Left ventricle myocardium inferior (tissue), 1 donor: ENCODE measurements at places on chromosomes 4 and X. TPM values are rescaled to one million over a fixed set of nuclear protein-coding genes. Genes with fewer than 3 reads are reported as not detected.
A peak's percentile ranks its signal among the peaks of the same experiment; 100 is the strongest.

Gene POLR2B
- 73.0 TPM for total RNA-seq

DNA sequence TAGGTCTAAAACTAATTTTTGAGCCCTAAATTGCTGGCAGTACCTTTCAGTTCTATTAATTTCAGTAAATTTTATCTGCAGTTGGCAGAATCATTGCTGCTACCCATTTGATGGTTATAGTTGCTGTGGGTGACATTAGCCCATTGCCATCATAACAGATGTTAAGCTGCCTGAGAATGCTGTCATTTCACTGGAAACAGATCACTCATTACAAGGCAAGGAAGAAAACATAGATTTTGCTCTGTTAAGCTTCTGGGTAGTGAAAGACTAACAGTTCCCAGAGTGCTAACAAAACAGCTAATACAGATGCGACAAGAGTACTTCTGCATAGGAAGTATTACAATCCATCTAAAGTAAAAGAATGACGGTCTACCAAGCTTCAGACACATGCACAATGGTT lies 213.2 kb downstream of the SPANXN3 start:
- H3K27me3 ChIP-seq = no peaks in the 10 kb centered on the region
- no peak for DNase-seq
- no peak overlapping the region for H3K27ac ChIP-seq
- no peaks in the 10 kb centered on the region for H3K36me3 ChIP-seq
- H3K4me1 ChIP-seq = no peaks in the 10 kb centered on the region

- H3K4me1 ChIP-seq = peaks cover 40% of the 10 kb centered on the region
- no peak overlapping the region for H3K4me3 ChIP-seq
- H3K27me3 ChIP-seq = peaks cover 100% of the 10 kb centered on the region
- DNase-seq = no peak
- no peak overlapping the region for H3K27ac ChIP-seq
Observed at GRCh38 chr4:1408418-1408817, 2.2 kb upstream of the NKX1-1 start.

GRCh38 chrX:136202889-136203288 lies 48.3 kb downstream of the MAP7D3 start:
- H3K4me3 ChIP-seq = peak overlapping the region; percentile 41
- H3K4me1 ChIP-seq = peaks cover 83% of the 10 kb centered on the region
- H3K36me3 ChIP-seq = peaks cover 17% of the 10 kb centered on the region
- peak overlapping the region; percentile 87 for H3K27ac ChIP-seq
- H3K27me3 ChIP-seq = no peaks in the 10 kb centered on the region

Gene GNRHR
- total RNA-seq = not detected

Gene SOWAHD
- total RNA-seq = 0.33 TPM

GRCh38 chrX:123884809-123885408 lies 25.1 kb downstream of the XIAP start:
- H3K4me3 ChIP-seq = no peak overlapping the region
- H3K27me3 ChIP-seq = no peaks in the 10 kb centered on the region
- peaks cover 14% of the 10 kb centered on the region for H3K36me3 ChIP-seq

- H3K27me3 ChIP-seq = no peaks in the 10 kb centered on the region
- no peaks in the 10 kb centered on the region for H3K36me3 ChIP-seq
- peak overlapping the region; percentile 23 for H3K27ac ChIP-seq
- peaks cover 5% of the 10 kb centered on the region for H3K4me1 ChIP-seq
Observed at GRCh38 chrX:13397878-13398818, 78.3 kb upstream of the ATXN3L start.

GRCh38 chr4:154208424-154208823 lies 283.2 kb downstream of the DCHS2 start:
- H3K36me3 ChIP-seq = no peaks in the 10 kb centered on the region
- H3K4me1 ChIP-seq = no peaks in the 10 kb centered on the region
- no peak overlapping the region for H3K4me3 ChIP-seq
- DNase-seq = no peak
- H3K27me3 ChIP-seq = no peaks in the 10 kb centered on the region

DNA sequence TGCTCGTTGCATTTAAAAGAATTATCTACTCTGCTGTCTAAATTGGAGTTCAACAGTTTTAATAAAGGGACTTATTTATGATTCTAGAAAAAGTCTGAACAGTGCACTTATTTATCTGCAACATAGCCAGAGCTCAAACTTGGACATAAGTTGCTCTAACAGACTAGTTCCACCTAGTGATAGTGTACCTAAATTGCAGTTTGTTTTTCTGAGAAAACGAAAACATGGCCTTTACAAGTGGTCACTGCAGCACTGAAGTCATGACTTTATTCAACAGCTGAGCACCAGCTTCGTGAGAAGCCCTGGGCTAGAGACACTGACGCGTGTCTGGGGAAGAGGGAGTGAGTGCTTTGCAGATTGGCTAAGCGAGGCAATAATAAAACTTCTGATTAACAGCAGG lies 77.3 kb upstream of the IGSF1 start:
- H3K4me1 ChIP-seq = no peaks in the 10 kb centered on the region
- H3K36me3 ChIP-seq = no peaks in the 10 kb centered on the region
- DNase-seq = no peak
- H3K4me3 ChIP-seq = no peak overlapping the region
- H3K27me3 ChIP-seq = no peaks in the 10 kb centered on the region

DNA sequence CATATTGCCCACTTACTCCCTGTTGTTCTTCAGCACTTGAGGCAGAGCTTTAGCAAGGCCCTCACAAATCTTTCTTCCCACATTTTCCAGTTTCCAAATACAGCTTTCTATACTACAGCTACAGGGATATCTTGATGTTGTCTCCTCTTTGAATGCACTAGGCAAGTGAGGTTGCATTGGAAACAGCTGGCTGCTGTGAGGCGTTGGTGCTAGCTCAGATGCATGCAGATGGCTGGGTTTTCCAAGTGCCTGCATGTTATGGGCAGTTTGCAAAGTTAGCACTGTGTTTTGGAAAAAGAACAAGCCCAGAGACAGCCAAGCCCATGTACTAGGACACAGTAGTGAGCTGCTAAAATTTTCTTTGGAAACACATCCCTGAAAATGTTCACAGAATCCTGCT lies 315.1 kb upstream of the RASGEF1B start:
- H3K4me1 ChIP-seq = peaks cover 11% of the 10 kb centered on the region
- H3K27ac ChIP-seq = no peak overlapping the region
- H3K4me3 ChIP-seq = no peak overlapping the region
- H3K27me3 ChIP-seq = no peaks in the 10 kb centered on the region

- H3K4me1 ChIP-seq = no peaks in the 10 kb centered on the region
- no peak for DNase-seq
- H3K36me3 ChIP-seq = peaks cover 9% of the 10 kb centered on the region
- no peaks in the 10 kb centered on the region for H3K27me3 ChIP-seq
Observed at GRCh38 chr4:16579866-16580265, 318.6 kb downstream of the LDB2 start.

Gene PRKG2
- 0.74 TPM for total RNA-seq

DNA sequence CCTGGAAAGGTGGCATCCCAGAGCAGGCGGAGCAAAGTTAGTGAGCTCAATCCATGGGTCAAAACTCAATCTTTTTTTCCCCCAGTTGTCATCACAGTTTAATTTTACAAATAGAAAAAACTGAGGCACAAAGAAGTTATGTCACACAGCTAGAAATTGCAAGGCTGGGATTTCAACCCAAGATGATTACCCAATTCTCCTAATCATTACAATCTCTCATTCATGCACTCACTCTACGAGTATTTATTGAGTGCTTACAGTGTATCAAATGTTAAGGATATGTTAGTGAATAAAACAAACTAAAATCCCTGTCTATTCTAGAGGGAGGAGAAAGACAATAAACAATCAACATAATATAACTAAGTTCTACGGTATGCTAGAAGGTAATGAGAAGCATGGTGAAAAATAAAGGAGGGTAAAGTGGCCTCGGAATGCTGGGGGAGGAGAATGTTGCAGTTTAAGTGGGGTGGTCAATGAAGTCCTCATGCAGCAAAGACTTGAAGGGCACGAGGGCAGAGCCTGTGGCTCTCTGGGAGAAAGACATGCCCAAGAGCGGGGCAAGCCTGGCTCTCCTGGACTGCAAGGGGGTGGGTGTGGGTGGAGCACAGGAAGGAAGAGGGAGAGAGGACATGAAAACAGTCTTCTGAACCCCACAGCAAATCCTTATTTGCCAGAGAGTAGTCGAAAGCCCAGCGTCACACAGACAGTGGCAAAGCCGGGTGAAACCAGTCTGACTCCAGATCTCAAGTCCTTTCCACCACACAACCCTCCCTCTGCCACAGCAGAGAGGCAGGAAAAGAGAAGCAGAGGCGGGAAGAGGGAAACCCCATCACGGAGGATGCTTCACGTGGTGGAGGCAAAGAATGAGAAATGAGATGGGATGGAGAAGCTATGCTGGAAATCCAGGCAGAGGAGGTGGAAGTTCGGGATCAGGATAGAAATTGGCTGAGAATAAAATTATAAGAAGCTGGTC lies 48.3 kb downstream of the RAB33B start:
- no peaks in the 10 kb centered on the region for H3K27me3 ChIP-seq
- H3K4me3 ChIP-seq = no peak overlapping the region
- peaks cover 8% of the 10 kb centered on the region for H3K4me1 ChIP-seq
- no peak for DNase-seq
- H3K36me3 ChIP-seq = peaks cover 13% of the 10 kb centered on the region

Gene PPP1R2C
- total RNA-seq = not detected

- no peaks in the 10 kb centered on the region for H3K4me1 ChIP-seq
- no peaks in the 10 kb centered on the region for H3K36me3 ChIP-seq
- H3K27ac ChIP-seq = no peak overlapping the region
- no peaks in the 10 kb centered on the region for H3K27me3 ChIP-seq
Observed at GRCh38 chr4:166519774-166520173, 646.7 kb downstream of the TLL1 start.

Gene F9
- total RNA-seq = not detected

Gene CSAG1
- not detected for total RNA-seq

Gene MAGIX
- total RNA-seq = 2.4 TPM

DNA sequence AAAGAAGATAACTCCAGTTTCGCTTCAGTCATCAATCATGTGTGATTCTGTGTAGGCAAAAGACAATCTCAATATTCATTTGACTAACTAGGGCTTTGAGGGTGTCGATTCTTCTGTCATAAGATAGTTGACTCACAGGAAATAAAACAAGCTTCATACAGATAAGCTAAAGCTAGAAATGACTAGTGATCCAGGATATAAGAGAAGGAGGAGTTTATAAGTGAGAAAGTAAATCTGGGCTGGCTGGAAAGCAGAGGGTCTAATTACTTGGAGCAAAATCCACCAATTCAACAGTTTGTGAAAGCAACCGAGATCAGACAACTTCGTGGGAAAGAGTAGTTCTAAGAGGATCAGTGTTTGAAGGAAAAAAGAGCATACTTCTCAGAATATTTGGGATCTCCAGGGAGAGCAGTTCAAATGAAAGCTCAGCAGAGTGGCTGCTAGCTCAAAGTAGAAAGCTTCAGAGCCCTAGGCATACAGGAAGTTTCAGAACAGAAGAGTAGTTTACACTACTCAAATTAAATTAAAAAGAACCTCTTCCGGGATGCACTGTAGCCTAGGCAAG lies 429.3 kb downstream of the INPP4B start:
- H3K36me3 ChIP-seq = no peaks in the 10 kb centered on the region
- no peaks in the 10 kb centered on the region for H3K27me3 ChIP-seq
- no peak for DNase-seq
- no peak overlapping the region for H3K4me3 ChIP-seq

- no peaks in the 10 kb centered on the region for H3K27me3 ChIP-seq
- no peak for DNase-seq
- H3K27ac ChIP-seq = no peak overlapping the region
- no peaks in the 10 kb centered on the region for H3K4me1 ChIP-seq
- no peaks in the 10 kb centered on the region for H3K36me3 ChIP-seq
- no peak overlapping the region for H3K4me3 ChIP-seq
Observed at GRCh38 chr4:118254368-118254767, 98.4 kb downstream of the PRSS12 start.

- H3K4me1 ChIP-seq = peaks cover 44% of the 10 kb centered on the region
- H3K36me3 ChIP-seq = no peaks in the 10 kb centered on the region
- H3K27me3 ChIP-seq = no peaks in the 10 kb centered on the region
- H3K27ac ChIP-seq = peak overlapping the region; percentile 87
- peak overlapping the region; percentile 97 for H3K4me3 ChIP-seq
- no peak for DNase-seq
Observed at GRCh38 chr4:83010111-83010521, 507 bp downstream of the LIN54 start.

Gene PPP1R3F
- total RNA-seq = 25.3 TPM

- H3K36me3 ChIP-seq = no peaks in the 10 kb centered on the region
- no peak overlapping the region for H3K27ac ChIP-seq
- H3K27me3 ChIP-seq = no peaks in the 10 kb centered on the region
- no peak overlapping the region for H3K4me3 ChIP-seq
- no peaks in the 10 kb centered on the region for H3K4me1 ChIP-seq
- no peak for DNase-seq
Observed at GRCh38 chrX:15170927-15171326, 99.0 kb downstream of the ASB9 start.

Gene ZCCHC18
- 0.99 TPM for total RNA-seq

DNA sequence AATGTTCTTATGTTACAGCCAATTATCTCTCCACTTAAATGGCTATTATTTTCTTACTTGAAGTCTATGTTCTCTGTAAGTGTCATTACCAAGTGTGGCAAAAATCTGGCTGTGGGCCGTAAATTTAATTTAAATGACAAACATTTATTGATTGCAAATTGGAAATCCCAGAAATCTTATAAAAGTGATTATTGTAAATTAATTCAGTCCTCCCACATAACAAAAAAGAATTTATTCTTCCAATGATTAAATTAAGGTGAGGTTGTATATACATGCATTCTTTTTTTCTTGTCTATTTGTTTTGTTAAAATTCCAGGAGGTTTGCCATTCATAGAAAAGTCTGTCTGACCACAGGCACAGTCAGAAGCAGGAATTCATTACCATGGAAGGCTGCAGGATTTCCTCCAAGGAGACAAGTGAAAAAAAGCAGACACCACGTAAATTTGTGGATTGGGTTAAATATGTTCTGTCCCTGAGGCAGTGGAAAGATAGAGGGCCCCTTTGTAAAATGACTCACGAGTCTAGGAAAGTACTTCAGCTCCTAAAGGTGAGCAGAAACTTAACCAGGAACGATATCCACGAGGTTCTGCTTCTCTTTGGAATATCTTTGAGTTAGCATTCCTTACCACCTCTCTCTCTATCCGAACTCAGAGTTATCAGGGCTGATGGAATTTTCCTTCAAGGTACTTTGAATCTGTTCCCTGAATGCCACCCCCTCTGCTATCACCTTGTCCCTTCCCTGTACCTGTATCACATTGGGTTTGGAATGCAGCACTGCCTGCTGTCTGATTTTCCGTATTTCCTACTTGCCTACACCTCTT lies 10.7 kb downstream of the PPARGC1A start:
- no peaks in the 10 kb centered on the region for H3K27me3 ChIP-seq
- peaks cover 6% of the 10 kb centered on the region for H3K36me3 ChIP-seq
- peaks cover 92% of the 10 kb centered on the region for H3K4me1 ChIP-seq
- peak overlapping the region; percentile 25 for H3K4me3 ChIP-seq

Gene PNCK
- total RNA-seq = 6.1 TPM

DNA sequence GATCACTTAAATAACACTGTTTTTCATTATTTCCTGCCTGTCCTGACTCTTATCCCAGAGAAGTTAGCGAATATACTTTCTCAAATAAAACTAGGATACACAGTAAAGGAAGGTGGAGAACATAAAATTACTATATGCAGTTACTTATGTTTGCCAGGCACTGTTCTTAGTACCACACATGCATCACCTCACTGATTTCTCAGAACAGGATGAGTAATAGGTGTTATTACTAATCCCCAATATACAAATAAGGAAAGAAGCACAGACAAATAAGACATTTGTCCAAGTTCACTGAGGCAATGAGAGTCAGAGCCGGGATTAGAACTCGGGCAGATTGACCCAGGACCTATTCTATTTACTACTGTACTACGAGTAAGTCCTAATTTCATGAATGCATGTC lies 91.7 kb downstream of the CORIN start:
- peak overlapping the region; percentile 89 for H3K27ac ChIP-seq
- no peak overlapping the region for H3K4me3 ChIP-seq
- H3K4me1 ChIP-seq = peaks cover 56% of the 10 kb centered on the region
- no peaks in the 10 kb centered on the region for H3K27me3 ChIP-seq
- H3K36me3 ChIP-seq = peaks cover 6% of the 10 kb centered on the region

GRCh38 chrX:44802613-44803012 lies 41.2 kb upstream of the DUSP21 start:
- H3K27me3 ChIP-seq = no peaks in the 10 kb centered on the region
- H3K27ac ChIP-seq = no peak overlapping the region
- no peaks in the 10 kb centered on the region for H3K4me1 ChIP-seq
- DNase-seq = no peak
- no peak overlapping the region for H3K4me3 ChIP-seq
